ENCODE measurements at places on chromosomes 5 and 9.

DNA sequence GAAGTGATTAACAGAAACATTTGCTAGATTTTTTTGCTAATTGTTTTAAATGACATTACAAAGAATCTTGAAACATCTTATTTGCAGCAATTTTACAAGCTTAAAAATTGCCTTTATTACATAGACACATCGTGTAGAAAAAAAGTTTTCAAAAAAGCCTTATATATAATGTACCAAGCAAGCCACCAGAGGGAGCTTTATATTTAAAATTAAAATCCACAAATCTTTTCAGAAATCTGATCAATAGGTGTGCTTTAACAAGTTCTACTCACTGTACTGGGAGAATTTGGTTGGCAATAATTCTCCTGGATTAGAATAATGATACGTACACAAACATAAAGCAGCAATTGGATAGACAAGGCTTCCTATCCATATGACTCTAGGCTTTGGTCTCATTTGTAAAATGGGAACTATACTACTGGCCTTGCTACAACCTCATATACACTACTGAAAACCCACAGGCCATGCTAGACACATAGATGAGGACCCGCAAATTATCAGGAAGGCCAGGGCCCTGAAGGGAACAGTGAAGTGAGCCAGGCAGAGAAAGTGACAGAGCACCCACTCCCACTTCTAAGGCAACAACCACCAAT, 4.8 kb downstream of the PSMB7 start:
- no peak for DNase-seq

- DNase-seq = no peak
Measured at GRCh38 chr5:91928754-91929521, 545.8 kb upstream of the ARRDC3 start.

GRCh38 chr5:160231783-160232342, 2.6 kb downstream of the FABP6 start:
- DNase-seq = no peak

DNA sequence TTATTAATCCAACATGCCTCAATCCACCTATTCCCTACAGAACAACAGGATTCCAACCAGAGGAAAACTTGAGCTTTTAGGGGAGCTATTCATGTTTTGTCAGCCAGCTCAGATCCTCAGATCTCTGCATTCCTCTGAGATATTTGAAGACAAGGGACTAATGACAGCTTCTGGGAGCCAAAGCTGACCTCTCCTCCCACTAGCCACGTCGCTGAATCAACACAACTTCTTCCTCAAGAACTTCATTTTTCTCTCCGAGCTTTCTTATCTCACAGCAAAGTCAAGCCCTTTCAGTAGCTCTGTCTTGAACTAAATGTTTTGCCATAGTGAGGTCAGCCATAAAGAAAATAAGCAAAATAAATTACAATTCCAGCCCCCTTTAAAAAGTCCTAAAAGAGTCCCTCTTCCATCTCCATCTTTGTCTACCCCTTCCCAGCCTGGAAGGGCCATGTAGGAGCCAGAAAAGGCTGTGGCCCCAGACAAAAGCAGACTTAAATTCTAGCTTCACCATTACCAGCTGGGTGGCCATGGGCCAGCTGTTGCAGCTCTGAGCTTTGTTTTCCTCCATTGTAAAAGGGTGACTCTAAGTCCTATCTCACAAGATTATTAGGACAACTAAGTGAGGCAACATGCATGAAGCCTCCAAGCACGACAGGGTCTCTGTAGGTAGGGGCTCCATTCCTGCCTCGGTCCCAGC, 65.0 kb downstream of the HSD17B3 start:
- no peak for DNase-seq

- no peak for DNase-seq
Measured at GRCh38 chr5:58490402-58491050, 709 bp upstream of the GAPT start.

GRCh38 chr5:175617447-175617846, 40.4 kb upstream of the HRH2 start:
- no peak for DNase-seq

DNA sequence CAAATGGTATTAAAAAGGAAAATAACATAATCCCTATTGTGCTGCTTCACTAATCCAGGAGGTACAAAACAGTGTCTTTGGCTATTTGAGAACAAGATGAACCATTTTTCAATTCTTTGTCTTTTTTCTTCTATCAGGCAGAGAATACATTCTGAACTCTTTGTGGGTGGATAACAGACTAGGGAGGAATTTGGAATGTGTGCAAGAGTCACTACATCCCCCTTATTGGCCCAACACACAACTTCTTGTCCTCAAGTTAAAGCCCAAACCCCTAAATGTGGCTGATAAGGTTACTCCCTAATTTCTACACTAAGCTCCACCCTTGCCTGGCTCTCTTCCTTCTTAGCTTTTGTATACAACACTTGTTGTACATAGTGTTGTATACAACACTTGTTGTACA, 342.7 kb upstream of the RFX3 start:
- DNase-seq = no peak

- no peak for DNase-seq
Measured at GRCh38 chr5:88588609-88589008, 294.4 kb downstream of the MEF2C start.

DNA sequence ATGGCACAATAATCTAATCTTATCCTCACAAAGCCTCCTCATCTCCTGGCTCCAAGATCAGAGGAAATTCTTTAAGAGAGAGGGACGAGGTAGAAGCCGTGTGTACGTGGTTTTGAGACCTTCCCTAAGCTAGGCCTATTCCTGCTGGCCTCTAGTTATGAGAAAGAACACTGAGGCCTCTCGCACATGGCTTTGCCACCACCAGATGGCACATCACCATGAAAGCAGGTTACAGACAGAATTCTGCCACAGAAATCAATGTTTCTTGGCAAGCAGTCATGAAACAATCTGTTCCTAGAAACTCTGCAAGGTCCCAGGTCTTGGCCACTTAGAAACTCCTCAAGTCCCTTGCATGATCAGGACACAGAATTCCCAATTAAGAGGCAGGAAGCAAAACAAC, 268.2 kb upstream of the TAS2R1 start:
- peak; percentile 4 for DNase-seq

DNA sequence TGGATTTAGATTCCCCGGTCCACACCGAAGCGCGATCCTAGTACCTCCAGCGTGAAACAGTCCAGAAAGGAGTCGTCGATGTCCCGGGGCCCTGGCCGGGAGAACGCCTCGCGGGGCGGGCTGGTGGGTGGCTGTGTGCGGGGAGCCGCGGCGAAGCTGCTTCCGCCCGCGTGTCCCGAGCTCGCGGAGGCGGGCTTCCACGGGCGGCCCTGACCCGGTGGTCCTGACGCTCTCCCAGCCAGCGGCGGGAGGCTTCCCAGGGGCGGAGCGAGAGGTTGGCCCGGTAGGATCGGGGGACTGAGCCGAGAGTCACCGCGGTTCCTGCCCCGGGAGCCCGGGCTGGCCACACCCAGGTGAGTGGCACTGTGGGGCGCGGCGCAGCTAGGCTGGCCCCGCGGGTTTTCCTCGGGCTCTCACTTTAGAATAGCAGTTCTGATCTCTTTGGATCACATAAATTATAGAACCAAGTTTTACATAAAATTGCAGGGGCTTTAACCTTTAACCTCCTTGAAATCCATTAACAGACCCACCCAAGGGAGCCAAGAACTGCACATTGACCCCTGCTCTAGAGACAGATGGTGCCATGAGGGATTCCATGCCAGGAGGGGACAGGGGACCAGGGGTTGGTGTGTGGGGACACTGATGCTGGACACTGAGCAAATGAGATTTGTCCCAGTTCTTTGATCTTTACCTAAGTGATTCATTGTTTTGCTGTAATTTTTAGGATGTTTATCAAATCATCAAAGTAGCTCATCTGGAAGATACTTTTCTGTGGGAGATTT, 29.2 kb upstream of the IL31RA start:
- DNase-seq = no peak

GRCh38 chr9:118522093-118523028, 818.2 kb downstream of the TLR4 start:
- DNase-seq = peak; percentile 8

GRCh38 chr5:106860398-106861044, 810.2 kb downstream of the EFNA5 start:
- no peak for DNase-seq

GRCh38 chr9:108477529-108478006, 378.2 kb downstream of the ACTL7B start:
- DNase-seq = no peak

DNA sequence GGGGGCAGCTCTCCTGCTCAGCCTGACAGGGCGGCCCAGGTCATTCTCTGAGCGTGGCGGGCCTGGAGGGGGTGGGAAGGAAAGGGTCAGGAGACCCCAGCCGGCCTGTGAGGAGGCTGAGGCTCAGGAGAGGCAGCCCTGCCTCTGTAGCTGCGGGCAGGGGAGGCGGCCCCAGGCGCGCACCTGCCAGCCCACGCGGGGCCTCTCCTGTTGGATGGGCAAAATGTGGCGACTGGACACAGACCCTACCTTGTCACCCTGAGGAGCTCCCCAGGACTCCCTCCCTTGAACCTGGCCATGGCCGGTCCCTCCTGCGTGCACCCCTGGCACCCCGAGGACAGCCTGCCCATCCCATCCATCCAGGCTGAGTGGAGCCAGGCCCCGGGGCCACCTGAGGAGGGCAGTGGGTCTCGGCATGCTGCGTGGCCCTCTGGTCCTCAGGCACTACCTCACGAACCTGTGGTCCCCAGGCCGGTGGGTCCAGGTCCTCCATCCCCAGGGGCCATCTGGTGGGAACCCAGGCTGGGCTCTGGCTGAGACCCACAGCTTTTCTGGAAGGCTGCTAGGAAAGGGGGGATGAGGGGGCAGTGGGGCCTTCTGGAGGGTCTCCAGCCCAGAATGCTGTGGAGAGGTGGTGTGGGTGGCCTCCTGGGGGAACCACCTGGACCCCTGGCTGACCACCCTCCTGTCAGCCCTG, 15.1 kb upstream of the NRARP start:
- DNase-seq = peak; percentile 42

- DNase-seq = no peak
Measured at GRCh38 chr5:81360640-81361039, 33.3 kb downstream of the ACOT12 start.

- no peak for DNase-seq
Measured at GRCh38 chr5:123545506-123545905, 33.5 kb downstream of the CSNK1G3 start.

- DNase-seq = no peak
Measured at GRCh38 chr9:137233143-137233980, 2.7 kb downstream of the SLC34A3 start.

DNA sequence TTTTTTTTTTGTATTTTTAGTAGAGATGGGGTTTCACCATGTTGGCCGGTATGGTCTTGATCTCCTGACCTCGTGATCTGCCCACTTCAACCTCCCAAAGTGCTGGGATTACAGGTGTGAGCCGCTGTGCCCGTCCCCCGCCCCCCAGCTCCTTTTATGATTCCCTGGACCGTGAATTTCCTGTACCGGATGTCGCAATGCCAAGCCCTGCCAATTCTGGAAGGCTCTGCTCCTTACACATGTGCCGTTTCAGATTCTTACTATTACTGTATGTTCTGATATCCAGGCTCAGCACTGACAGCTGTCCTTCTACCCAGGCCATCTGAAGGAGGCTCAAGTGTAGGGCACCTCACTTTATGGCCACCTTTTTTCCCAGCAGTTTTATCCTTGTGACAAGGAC, 100.1 kb downstream of the PLCXD3 start:
- no peak for DNase-seq

DNA sequence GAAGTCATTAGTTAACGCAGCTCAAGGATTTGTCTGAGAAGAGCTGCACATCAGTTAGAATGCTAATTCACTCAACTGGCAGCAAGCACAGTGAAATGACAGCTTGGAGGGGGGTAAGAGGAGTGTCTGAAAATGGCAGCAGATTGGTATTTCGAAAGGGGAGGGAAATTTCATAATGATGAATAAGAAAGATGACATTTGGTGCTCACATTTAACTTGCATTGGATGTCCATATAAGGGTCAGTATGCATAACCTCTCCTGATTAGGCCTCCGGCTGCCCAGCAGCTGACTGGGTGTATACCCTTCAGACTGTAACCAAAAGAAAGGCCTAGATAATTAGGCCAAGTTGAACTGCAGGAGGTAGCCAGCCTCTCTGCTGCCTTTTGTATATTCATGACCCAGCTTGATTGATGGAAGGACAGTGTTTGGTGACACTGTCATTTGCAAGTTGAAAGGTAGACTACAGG, 131.0 kb downstream of the PBX3 start:
- DNase-seq = no peak

DNA sequence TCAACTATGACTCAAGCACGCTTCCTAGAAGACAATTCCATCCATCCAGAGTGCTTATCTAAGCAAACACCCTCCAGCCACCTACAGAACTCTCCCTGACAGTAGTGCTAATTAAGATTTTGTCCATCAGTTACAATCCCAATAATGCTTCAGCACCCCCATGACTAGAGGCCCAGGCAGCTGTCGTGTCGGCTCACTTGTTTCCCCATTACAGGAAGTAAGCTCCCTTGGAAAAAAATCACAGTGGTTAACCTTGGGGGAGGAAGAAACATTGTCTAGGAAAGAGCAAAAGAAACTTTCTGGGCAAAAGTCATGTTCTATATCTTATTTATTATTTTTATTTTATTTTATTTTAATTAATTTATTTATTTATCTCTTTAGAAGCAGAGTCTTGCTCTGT, 108.8 kb upstream of the LPAR1 start:
- no peak for DNase-seq

GRCh38 chr5:113252066-113252465, 182.7 kb downstream of the TSSK1B start:
- DNase-seq = no peak
